Fibroblast of skin of abdomen (primary cell): ENCODE measurements at places on chromosomes 12 and 14.
A peak's percentile ranks its signal among the peaks of the same experiment; 100 is the strongest.

DNA sequence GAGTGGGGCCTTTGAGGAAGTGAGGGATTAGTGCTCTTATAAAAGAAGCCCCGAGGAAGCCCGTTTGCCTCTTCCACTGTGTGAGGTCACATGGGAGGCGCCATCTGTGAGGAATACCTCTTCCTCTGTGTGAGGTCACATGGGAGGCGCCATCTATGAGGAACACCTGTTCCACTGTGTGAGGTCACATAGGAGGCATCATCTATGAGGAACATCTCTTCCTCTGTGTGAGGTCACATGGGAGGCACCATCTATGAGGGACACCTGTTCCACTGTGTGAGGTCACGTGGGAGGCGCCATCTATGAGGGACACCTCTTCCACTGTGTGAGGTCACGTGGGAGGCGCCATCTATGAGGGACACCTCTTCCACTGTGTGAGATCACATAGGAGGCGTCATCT lies 69.7 kb downstream of the SLC24A4 start:
- DNase-seq = no peak

GRCh38 chr14:87131879-87132278 lies 861.1 kb downstream of the GALC start:
- DNase-seq = peak; percentile 88

GRCh38 chr14:99157676-99158075 lies 114.3 kb downstream of the BCL11B start:
- no peak for DNase-seq

DNA sequence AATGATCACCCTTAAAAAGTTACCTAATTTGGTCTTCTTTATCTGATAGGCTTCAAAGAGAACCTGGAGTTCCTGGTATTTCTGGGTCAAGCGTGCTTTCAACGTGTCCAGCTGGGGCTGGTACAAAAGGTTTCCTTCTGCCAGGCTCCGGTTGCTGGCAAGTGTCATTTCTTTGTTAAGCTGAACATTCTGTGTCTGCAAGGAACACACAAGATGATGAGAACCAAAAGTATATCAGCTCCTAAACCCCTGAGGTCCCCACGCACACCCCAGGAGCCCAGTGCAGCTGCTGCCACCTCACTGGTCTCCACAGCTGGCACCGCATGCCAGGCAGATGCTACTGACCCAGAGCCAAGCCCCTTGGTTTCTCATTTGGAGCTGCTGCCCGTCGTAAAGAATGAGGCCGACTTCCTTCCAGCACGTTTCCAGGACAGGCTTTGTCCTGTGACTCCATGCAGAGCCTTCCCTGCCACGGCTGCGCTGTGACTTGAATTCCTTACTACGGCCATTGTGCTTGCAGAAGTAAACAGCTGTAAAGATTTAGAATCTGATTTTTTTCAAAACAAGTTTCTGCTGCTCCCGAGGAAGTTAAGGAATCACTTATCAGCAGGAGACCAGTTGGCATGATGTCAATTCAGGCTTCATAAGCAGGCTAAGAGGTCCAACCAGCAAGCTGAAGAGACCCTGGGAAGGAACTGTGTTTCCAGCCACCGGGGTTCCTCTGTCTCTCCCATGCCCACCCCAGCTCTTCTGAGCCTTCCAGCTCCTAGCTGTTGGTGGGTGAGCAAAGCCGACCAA lies 24.9 kb downstream of the VPS37B start:
- DNase-seq = peak; percentile 53

DNA sequence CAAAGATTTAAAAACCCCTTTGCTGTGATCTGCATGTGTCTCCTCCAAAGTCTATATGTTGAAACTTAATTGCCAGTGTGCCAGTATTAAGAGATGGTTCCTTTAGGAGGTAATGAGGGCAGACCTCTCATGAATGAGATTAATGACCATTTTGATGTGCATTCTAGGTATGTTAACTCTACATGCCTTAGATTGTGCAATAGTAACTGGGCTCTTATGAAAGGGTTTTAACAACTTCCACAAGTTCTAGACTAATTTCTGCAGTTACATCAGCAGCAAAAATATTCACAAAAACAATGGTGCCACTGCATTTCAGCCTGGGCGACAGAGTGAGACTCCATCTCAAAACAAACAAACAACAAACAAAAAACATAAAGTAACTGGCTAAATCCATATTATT lies 3.8 kb upstream of the TAS2R10 start:
- peak; percentile 7 for DNase-seq

GRCh38 chr12:46386877-46387629 lies 14.5 kb upstream of the SLC38A2 start:
- DNase-seq = peak; percentile 68

DNA sequence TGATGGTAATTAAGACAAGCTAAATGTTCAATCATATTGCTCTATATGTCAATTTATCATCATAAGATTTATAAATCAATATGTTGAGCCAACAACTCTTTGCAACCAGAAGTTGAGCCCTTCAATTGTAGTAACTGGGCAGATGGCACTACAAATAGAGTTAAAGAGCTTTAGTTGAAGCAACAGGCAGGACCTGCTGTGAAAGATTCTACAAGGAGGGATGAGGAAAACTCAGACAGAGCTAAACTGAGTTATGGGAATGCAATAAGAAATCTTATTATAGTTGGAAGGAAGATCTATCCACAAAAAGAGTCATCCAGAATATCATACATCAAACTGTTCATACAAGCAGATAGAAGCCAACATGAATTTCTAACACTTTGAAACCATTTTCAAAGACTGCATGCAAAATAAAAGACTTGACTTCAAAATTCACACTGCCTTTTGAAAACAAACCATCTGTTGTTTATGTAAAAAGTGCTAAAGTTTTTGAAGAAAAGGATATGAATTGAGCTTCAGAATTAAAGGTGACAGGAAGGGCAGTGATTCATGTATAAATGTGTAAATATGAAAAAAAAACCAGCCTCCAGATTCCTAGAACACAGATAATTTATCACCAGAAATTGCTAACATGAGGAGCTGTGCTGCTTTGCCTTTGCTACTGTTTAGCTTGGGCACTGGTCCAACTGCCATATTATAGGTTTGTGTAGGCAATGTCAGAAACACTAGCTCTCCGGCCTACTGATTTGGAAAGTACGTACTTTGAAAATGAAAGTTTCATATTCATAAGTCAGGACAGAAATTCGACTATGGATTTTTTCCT lies 133.2 kb downstream of the SLC35F4 start:
- peak; percentile 67 for DNase-seq

DNA sequence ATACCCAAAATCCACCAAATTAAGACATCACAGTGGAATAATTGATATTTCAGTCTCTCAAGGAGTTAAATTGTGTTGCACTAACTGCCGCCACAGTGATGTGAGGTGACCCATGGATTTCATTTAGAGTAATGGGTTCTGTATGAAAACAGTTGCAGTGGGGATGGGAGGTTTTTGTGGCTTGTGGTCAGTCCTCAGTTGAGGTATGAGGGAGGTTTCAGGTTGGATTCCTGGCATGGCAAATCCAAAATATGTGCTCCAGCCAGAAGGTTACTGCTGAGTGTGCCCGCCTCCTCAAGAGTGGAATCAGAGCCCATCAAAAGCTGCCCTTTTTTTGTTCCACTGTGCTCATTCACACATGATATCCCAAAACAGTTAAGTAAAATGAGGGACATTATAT lies 487.1 kb downstream of the EGLN3 start:
- DNase-seq = no peak

- DNase-seq = no peak
Measured at GRCh38 chr12:39692258-39692853, 72.8 kb upstream of the ABCD2 start.

DNA sequence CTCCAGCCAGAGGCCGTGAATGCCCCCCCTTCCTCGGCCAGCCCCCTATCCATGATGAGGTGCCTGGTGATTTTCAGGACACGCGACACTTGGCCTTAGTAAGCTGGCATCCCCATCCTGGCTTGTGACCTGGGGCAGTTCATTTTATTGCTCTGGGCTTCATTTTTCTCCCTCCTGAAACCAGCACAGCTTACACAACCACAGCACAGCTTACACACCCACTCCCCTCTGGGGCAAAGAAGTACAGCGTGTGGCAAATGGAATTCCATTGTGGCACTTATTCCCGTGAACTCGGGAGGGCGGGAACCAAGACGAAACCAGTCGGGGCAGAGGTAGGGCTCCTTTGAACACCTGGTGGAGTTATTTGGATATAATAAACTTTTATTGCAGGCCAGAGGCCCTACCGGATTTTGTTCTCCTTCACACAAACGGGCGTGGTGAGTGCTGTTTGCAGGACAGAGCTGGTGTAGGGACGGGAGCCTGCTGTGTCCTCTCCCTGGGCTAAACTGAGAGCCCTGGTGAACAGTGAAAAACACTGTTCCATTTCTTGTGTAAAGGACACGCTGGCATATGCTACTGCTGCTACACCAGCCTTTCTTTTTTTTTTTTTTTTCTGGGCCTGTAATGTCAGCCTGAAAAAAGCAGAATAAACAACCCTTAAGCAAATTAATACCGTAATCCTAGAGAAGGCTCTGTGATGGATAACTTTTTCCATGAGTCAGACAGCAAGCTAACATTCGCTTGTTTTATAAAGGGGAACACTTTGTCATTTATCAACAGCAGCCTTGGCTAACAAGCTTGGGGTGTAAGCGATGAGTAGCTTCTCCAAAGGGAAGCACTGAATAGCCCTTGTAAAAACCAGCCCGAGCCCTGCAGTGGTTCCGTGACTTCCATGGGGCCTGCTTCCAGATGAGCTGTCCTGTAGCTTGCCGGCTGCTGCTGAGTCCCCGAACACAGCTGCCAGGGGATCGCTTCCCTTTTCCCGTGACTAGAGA lies 29.3 kb downstream of the CD9 start:
- peak; percentile 85 for DNase-seq

DNA sequence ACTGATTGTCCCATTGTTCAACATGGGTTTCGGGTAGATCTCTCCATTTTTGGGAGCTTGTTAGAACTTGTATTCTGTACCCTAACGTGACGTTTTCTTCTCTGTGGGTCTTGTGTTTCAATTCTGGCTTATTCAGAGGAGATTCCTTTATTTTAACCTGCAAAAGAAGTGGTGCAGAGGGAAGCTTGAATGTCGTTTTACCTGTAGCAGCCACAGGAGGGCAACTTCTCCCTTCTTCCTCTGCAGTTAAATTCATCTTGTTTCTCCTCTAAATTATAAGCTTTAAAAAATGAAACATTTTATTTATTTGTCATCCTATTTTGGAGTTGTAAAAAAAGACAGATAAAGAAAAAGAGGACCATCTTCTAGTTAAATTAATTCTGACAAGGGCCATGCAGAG lies 13.7 kb upstream of the CLEC4D start:
- DNase-seq = no peak

- no peak for DNase-seq
Measured at GRCh38 chr12:97984974-97985580, 522.5 kb downstream of the RMST start.

- no peak for DNase-seq
Measured at GRCh38 chr12:54561164-54561563, 11.8 kb downstream of the PDE1B start.

DNA sequence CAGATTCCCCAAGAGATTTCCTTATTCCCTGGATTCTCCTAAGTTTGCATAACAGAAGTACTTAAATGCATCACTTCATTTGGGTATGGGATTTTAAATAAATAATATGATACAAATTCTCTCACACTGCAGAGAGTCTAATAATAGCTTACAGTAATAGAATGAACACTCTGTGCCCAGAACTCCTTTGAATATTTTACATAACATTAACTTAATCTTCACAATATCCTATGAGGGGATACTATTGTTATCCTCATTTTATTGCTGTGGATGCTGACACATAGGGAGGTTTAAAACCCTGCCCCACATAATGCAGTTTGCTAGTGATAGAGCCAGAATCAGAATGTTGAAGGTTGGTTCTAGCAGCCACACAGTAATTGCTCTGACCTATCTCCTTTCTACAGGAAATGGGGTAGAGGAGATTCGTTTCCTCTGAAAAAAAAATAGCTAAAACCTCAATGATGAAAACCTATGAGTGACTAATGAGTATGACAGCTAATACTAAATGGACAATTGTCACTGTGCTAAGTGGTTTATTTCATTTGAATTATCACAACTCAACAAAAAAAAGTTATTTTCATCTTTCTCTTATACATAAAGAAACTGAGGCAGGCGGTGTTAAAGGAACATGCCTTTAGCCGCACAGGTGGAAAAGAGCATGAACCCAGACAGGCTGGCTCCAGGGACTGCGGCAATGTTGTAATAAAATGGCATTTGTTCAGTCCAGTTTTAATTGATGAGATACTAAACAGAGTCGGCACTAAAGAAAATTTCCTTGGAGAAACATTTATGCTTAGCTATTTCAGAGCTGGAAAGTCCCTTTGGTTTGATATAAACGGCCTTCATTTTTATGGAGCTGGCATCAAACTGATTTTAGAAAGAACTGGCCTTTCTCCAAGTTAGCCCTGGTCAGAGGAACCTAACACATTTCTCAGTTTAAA lies 880.9 kb downstream of the NRXN3 start:
- no peak for DNase-seq
